ENCODE measurements at places on chromosomes 11 and 22.

- DNase-seq = no peak
These were observed 20.9 kb upstream of the TMEM191C start for GRCh38 chr22:21446128-21446826.

GRCh38 chr11:130873761-130874160 lies 42.5 kb downstream of the SNX19 start:
- DNase-seq = no peak

DNA sequence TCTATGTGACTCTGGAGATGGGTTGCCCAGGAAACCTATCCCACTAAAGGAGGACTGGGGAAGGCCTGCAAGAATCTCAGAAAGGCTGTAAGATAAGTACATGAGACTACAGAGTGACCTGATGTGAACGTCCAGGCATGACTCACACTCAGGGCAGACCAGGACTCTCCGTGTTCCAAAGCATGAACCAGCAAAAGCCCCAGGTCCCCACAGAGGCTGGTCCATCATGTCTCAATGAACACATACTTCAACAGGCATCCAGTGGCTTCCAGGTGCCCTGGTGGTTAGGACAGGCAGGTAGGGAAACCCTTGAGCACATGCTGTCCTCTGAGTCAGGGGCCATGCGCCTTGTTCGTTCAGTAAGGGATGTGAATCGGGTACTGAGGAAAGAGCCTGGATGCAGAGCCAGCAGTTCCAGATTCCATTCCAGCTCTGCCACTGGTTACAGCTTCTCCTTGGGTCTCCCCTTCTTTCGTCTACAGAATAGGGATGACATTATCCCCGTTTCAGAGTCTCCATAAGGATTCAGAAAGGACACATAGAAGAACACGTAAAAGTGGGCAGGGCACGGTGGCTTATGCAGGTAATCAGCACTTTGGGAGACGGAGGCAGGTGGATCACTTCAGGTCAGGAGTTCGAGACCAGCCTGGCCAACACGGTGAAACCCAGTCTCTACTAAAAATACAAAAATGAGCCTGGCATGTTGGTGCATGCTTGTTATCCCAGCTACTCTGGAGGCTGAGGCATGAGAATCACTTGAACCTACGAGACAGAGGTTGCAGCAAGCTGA lies 129.0 kb upstream of the TEAD1 start:
- DNase-seq = no peak

GRCh38 chr11:96185220-96185768 lies 157.7 kb downstream of the MAML2 start:
- DNase-seq = no peak

DNA sequence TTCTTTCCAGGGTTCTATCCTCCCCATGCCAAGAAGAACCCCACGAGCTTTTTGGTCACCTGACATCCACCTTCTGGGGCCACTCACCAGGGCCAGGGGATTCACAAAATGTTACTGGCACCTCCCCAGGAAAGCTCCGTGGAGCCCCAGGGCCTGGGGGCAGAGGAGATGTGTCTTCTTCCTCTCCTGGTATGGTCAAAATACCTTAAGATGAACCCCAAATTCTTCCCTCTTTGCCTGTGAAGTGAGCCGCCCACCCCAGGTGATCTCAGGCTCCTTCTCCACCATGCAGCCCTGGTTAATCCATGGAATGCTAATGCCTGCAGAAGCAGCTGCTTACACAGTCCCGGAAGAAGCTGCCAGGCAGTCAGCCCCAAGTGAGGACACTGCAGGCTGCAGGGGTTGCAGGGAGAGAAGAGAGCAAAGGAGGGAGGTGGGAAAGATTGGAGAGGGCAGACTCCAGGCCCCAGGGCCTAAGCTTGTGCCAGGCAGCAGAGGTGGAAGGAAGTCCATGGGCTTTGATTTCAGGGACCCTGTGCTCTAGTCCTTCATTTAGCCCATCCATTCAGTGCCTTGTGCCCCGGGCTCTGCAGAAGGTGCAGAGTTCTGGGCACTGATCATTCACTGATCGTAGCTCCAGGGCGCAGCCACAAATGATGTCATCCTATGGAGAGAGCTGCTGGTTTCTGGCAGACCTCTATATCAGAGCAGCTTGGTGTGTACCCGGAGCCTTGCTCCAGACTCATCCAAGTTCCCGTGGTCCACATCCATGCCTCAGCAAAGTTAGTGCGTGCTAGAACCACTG lies 127.9 kb upstream of the NECTIN1 start:
- DNase-seq = no peak

DNA sequence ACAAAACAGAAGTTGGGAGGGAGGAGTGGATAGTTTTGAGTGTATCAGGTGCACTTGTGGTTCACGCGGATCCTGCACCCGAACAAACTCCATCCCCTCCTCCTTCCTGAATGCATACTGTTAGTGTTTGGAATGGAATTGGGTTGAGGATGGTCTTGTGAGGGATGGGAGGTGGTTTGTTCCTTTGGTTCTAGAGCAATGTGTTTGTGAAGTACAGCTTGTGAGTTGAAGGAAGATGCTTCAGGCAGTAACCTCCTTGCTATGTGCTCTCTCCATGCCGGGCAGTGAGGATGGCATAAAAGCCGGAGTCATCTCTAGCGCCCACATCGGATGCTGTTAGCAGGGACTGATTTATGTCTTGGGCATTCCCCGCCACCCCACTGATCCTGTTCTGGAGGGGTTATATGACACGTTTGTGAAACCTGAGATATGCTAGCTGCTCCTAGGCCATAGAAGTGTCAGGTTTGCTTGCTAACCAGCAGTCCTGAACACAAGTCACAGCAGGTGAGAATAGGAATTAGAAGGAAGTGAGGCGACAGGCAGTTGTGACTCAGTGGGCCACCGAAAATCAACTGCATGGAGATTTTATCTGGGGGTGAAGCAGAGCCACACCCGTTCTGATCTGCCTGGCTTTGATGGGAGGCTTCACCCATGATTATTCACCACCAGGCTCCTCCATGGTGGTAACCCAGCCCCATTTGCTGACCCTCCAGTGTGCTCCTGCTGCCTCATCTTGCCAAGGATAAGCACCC lies 2.2 kb downstream of the BCR start:
- DNase-seq = no peak

DNA sequence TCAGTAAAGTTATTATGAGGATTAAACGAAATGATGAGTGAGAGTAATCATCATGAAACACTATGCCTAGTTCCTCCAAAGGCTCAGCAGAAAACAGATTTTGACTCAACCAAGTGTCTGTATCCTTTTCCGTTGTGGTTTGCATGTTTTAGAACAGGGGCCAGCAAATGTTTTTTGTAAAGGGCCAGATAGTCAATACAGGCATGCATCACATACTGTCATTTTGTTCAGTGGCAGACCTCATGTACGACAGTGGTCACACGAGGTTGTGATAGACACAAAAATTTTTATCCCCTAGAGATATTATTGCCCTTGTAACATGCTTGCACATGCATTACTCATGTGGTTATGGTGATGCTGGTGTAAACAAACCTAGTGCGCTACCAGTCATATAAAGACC lies 81.9 kb upstream of the SLC25A18 start:
- DNase-seq = no peak

GRCh38 chr11:134270250-134270714 lies 5.9 kb upstream of the GLB1L3 start:
- DNase-seq = no peak

DNA sequence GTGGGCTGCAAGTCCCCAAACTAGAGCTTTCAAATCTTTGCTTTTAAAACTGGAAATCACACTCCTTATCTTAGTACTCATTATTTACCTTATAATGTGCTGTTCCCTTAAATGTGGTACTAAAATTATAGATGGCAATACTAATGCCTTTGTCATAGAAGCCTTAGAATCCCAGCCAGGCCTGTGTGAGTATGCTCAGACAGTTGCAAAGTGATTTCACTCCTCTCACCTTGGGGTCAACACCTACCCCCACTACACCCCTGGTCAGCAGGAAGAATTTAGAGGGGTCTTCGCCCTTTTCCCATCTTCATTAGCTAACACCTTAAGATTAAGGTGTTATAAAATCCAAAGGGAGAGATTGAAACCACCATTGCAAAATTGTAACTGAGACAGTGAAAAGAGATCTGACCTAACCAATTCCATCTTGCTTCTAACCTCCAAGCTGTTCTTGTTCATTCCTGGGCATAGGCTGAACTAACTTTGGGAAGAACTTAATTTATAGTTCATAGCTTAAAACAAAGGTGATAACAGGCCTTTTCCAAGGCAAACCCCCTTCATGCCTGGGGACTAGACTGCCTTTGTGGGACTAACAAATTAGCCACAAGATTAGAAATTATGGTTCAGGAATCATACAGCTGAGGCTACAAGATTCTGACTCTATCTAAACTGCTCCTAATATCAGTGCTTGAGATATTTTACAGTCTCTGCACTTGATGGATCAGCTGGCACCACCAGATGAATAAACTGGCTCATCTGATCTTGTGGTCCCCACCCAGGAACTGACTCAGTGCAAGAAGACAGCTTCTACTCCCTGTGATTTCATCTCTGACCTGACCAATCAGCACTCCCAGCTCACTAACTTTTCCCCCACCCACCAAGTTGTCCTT lies 10.4 kb upstream of the MRPL17 start:
- no peak for DNase-seq

GRCh38 chr11:215581-216037 lies 8.1 kb downstream of the RIC8A start:
- no peak for DNase-seq

- peak; percentile 88 for DNase-seq
These were observed at the start of gene UBXN1 for GRCh38 chr11:62678770-62679696. Gene UBXN1, minus strand, starts transcription at chr11:62679073. Its CDS starts 150 bp downstream, at chr11:62678923.

GRCh38 chr11:130765951-130766649 lies 150.2 kb downstream of the SNX19 start:
- no peak for DNase-seq

DNA sequence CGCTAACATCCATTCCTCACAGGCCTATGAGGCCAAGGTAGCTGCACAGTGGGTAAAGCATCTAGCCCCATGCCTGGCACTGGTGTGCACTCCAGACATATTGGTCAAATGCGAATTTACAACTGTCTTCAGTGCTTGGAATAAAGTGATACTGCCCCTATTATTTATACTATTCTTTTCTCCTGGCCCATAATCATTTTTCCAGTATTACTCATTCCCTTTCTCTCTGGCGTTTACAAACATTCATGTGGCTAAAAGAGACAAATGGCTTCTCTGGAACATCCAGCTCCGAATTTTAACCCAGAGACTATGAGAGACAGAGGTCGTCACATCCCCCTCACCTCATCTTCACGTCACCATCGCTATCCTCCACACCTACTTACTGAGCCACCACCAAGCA lies 87.2 kb upstream of the PITPNB start:
- DNase-seq = no peak

- no peak for DNase-seq
These were observed 8.1 kb downstream of the WNT7B start for GRCh38 chr22:45968751-45969413.

DNA sequence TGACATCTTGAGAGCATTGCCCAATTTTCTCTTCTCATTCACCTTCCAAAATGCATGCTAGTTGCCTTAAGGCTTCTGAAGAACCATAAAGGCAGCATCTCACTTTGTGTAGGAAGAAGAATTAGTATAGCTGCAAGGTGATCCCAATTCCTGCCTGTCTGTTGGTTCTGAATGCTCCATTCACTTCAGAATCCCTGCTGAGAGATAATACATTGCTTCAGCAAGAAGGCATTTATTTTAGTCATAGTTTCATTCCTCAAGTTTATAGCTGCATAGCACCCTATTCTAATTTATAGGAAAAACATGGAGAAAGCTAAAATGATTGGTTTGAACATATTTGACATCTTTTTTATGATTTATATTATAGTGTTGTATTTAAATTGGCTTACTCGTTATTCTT lies 181.3 kb downstream of the METTL15 start:
- DNase-seq = no peak

GRCh38 chr11:61150706-61151544 lies 10.3 kb downstream of the VPS37C start:
- no peak for DNase-seq

GRCh38 chr11:129644326-129644725 lies 171.3 kb upstream of the TMEM45B start:
- no peak for DNase-seq

- DNase-seq = no peak
These were observed 151.9 kb downstream of the CACNA1I start for GRCh38 chr22:39722501-39722900.

DNA sequence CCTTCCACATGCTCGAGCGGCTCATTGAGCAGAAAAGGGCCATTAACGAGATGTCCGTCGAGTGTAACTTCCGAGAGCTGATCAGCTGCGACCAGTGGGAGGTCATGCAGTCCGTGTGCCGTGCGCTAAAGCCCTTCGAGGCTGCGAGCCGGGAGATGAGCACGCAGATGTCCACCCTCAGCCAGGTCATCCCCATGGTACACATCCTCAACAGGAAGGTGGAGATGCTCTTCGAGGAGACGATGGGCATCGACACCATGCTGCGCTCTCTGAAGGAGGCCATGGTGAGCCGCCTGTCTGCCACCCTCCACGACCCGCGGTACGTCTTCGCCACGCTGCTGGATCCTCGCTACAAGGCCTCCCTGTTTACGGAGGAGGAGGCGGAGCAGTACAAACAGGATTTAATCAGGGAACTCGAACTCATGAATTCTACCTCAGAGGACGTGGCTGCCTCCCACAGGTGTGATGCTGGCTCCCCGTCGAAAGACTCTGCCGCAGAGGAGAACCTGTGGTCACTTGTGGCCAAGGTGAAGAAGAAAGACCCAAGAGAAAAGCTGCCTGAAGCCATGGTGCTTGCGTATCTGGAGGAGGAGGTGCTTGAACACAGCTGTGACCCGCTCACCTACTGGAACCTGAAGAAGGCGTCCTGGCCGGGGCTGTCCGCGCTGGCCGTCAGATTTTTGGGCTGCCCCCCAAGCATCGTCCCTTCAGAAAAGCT lies 31.7 kb downstream of the ALG12 start:
- DNase-seq = no peak

GRCh38 chr22:35917651-35918050 lies 111.0 kb downstream of the RBFOX2 start:
- DNase-seq = no peak

DNA sequence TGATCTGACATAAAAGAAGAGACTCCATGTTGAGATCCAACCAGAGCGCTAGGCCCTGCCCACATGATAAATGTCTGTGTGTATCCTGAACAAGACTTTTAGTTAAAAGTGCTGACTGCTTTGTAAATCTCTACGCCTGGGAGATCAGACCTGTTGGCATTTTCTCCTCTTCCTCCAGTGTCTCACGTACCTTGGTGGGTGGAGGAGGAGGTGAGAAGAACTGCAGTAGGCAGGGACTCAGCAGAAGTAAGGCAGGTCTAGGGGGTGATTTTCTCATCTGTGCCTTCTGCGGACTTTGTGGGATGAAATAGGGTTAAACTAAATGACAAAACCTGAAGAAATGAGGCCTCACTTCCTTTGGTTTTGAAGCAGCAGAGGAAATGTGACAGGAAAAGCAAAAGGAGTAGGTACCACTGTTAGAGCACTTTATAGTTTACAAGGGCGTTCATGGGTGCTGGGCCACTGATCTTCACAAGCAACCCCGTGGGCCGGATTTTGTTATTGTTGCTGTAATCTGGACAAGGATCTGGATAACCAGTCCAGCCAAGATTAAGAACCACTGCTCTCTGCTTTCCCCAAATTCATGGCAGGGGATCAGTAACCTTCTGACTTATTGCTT lies 36.7 kb upstream of the PLET1 start:
- DNase-seq = no peak

DNA sequence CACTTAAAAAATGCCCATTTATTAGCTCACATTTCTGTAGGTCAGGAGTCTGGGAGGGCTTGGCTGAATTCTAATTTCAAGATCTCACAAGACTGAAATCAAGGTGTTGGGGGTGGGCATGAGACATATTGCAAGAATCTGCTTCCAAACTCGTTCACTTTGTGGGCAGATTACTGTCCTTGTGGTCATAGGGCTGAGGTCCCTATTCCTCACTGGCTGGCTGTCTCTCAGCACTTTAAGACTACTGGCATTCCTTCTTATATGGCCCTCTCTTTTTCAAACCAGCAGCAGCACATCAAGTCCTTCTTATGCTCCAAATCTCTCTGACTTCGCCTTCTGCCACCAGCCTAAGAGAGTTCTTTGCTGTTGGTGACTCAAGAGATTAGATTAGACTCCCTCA lies 27.8 kb upstream of the MYOD1 start:
- DNase-seq = no peak

Data from right kidney (tissue), 9 donors.